ENCODE measurements at places on chromosomes 4 and X.

GRCh38 chr4:59307609-59308008, 1892.5 kb upstream of the ADGRL3 start:
- no peak for DNase-seq

DNA sequence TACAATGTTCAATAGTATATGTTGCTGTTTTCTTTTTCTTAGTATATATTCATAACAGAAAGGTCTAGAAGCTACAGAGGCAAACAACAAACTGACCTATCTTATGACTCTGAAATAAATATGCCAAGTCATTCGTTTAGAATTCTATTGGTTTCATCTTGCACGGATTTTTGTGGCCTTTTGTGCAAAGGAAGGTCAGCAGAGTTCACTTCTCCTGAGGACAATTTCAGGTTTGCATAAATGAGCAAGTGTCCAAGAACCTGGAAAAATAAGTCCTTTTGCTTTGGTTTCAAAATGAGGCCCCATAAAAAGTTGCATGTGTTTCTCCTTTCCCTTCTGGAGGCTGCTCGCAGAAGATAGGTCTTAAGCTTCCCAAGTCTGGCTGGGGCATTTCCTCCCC, 156.9 kb downstream of the APBB2 start:
- no peak for DNase-seq

- DNase-seq, result no peak
Measured at GRCh38 chrX:13658602-13659001, 5.7 kb downstream of the TCEANC start.

DNA sequence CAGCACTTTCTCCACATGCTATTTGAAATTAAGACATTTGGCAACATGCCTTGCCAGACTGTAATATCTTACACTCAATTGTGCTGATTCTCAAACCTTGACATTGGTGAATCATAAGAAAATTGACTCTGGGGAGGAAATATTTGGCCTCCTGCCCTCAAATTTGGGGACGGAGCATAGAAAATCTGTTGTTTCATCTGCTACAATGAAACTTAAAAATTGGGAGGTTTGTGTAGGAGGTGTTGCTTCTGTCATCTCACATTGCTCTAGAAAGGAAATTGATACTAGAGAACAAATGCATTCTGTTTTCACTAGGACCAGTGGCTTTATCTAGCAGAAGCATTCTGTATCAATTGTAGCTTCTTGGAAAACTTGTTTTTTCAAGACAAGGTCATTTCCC, 5.3 kb downstream of the OCRL start:
- no peak for DNase-seq

DNA sequence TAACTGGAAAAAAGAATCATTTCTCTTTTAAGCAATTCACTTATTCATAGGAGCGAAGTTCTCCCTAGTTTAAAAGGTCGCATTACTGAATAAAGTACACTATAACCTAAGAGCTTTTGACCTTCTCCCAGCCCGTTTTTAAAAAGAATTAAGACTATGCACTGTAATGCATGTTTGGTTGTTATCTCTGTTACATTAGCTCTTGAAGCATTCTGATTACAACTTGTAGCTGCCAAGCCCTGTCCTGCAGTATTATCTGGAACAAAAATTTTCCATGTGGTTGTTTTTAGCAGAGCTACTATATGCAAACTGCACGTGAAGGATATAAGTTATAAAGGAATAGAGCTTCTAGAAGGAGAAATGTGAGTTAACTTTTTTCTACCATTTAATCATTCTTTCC, 8.1 kb downstream of the GAB1 start:
- no peak for DNase-seq

DNA sequence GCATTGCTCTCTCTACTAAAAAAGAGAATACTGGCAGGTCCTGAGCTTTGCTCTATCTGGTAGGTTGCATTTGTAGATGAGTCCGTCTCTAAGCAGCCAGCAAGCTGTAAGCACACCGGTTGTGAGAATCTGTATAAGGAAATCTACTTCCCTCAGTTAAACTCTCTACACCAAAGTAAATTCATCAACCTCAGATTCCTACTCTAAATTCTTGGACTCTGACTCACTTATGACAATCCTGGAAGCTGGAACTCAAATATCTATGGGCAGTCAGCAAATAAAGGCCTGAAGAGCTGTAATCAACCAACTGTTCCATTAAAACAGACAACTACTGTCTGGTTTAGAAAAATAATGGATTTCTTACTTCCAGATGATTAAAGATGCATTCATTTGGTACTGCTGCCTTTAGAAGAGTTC, 37.9 kb downstream of the FAT1 start:
- no peak for DNase-seq

DNA sequence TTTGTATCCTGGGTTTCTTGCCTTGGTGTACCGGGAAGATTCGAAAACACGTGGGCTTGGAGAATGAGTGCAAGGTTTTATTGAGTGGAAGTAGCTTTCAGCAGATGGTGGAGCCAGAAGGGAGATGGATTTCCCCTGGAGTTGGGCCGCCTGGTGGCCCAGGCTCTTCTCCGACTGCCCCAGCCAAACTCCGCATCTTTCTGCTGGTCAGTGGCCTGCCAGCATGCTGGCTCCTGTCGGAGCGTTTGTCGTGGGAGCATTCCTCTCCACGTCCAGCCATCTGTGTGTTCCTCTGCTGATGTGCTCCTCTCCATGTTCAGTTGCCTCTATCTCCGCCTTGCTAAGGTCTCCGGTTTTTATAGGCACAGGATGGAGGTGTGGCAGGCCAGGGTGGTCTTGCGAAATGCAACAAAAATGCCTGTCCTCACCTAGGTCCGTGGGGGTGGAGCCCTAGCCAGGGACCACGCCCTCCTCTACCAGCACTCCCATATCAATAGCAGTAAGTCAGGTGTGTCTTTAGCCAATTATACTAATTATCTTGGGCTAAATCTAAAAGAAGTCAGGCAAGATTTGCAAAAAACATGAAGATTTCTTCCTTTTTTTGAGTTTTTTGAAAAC, 745.8 kb upstream of the AMOT start:
- no peak for DNase-seq

GRCh38 chr4:129905256-129905655, 809.3 kb downstream of the C4orf33 start:
- DNase-seq, result no peak

GRCh38 chr4:84958434-84958833, 8.1 kb downstream of the WDFY3 start:
- no peak for DNase-seq

DNA sequence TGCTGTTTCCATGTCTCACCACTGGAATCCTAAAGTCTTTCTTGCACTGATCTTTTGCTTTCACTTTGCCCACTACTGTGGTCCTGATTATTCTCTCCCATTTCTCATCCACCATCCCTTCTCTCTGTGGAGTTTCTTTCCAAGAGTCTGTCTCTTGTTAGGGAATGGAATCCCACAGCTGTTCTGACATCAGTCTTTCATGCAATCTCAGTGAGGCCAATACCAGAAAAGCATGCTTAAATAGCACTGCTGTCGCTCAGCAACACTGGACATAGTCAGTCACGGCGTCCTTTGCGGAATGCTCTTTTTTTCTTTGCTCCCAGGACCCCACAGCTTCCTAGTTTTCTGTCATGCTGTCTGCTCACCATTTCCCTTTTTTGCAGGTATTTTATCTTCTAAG, 20.1 kb downstream of the SLITRK4 start:
- DNase-seq, result no peak

DNA sequence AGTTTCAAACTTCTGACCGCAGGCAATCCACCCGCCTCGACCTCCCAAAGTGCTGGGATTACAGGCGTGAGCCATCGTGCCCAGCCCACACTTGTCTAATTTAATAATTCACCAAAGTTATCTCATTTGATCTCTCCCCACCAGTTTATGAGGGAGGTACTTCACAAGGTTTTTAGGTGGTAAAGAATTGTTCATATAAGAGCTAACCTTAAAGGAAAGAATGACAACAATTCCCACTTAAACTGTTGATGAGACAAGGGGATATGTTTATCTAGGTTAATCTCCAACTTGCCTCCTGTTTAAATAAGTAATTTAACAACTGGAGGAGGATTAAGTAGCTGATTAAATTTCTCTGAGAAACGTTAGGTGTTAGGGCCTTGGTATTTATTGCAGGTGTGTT, 117.6 kb upstream of the CBLL2 start:
- DNase-seq, result no peak

Measured in activated CD8-positive, alpha-beta memory T cell treated with anti-CD3 and anti-CD28 coated beads for 4 hours (primary cell).